Epithelial cell of proximal tubule (primary cell): ENCODE measurements at places on chromosomes 16 and 17.

DNA sequence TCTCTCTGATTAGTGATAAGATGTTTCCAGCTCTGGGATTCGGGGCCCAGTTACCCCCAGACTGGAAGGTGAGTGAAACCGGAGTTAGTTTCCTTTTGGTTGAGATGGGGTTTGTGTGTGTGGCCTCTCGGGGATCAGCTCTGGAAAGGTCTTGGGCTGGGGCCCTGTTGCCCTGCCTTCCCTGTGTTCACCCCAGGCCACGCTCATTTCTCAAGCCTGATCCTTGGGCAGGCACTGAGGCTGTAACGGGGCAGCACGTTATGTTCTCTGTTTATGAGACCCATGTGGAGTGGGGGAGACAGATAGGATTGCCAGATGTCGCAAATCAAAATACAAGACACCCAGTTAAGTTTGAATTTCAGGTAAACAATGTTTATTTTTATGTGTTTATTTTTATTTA lies 35.5 kb downstream of the CPNE2 start:
- no peak for DNase-seq

DNA sequence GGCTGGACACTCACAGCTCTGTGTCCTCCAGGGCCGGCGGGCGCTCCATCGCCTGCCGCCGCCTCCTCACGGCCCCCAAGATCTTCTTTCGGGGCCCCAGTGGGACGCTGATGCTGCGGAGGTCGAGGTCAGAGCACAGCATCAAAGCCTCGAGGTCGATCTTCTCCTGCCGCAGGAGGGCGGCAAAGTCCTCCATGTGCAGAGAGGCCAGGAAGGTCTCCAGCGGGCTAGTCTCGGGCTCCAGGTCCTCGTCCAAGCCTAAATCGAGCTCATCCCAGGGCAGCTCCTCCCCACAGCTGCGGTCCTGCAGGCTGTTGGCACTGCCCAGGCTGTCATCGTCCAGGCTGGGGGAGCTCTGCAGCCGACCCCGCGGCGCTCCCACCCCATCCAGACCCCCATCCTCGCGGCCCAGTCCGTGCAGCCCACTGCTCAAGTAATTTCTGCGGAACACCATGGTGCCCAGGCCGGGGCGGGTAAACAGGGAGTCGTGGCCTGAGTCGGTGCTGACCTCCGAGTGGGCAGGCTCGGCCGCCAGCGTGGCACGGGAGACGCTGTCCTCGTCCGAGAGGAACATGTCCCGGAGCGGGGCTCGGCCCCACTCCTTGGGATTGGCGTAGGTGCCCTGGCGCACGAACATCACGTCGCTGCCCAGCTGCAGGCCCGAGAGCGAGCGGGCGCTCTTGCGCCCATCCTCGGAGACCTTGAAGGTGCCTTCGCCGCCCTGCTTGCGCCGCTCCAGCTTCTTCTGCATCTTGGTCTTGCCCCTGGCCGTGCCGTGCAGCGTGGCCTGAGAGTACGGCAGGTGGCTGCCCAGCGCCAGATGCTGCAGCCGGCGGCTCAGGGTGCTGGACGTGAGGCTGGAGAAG lies 3.4 kb downstream of the USH1G start:
- no peak for DNase-seq

DNA sequence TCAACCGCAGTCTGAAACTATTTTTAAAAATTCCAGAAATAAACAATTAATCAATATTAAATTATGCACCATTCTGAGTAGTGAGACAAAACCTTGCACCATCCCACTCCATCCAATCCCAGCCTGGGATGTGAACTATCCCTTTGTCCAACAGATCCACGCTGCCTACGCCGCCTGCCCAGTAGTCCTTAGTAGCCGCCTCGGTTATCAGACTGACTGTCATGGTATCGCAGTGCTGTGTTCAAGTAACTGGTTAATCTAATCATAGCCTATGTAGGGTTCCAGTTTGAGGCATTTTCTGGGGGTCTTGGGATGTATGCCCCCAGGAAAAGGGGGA lies 437.7 kb downstream of the HS3ST3B1 start:
- DNase-seq, result no peak

- DNase-seq, result no peak
Measured at GRCh38 chr16:23408823-23409298, 44.1 kb downstream of the COG7 start.

- no peak for DNase-seq
Measured at GRCh38 chr17:32445497-32445896, 1.2 kb downstream of the PSMD11 start.

- DNase-seq, result no peak
Measured at GRCh38 chr17:2025220-2025621, at the start of gene RTN4RL1. Gene RTN4RL1 (minus strand): TSS chr17:2025334. CDS start chr17:2024865, 469 bp downstream.

DNA sequence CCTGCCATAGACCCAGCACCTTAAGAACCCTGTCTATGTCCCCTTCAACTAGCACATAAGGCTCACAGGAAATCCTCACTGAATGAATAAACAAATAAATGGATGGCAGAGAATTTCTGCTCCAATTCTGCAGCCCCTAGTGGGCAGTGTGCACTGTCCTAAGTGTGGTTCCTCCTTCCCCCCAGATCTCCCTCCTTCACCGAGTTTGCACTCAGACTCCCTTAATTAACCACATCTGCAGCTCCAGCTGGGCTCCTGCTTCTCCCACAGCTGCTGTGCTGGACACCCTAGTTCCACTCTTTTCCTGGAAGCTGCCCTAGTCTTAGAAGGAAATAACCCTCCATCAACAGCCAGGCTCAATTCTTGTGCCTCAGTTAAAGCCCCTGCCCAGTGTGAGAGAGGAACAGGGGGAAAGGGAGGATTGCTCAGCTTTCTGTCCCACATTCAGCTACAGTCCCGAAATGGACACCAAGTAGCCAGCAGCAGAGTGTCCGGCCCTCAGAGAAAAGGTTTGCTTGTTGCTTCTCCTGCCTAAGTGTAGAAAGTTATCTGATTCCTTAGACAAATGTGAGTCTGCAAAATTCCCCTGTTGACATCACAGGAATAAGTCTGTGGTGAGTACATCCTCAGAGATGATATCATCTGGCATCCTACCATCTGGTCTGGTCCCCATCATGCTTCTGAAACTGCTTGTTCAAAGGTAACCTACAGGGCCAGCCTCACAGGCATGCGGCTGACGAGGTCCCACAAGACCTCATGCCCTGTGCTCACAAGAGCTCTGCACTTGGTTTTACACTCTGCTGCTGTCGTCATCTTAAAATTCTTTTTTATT lies 12.3 kb downstream of the LRRC3C start:
- no peak for DNase-seq

- DNase-seq, result no peak
Measured at GRCh38 chr16:9099131-9099625, 7.7 kb downstream of the HAPSTR1 start.

GRCh38 chr17:73541111-73541510 lies 103.1 kb downstream of the SDK2 start:
- DNase-seq, result no peak

- no peak for DNase-seq
Measured at GRCh38 chr17:4522661-4523060, 24.0 kb downstream of the SPNS2 start.

DNA sequence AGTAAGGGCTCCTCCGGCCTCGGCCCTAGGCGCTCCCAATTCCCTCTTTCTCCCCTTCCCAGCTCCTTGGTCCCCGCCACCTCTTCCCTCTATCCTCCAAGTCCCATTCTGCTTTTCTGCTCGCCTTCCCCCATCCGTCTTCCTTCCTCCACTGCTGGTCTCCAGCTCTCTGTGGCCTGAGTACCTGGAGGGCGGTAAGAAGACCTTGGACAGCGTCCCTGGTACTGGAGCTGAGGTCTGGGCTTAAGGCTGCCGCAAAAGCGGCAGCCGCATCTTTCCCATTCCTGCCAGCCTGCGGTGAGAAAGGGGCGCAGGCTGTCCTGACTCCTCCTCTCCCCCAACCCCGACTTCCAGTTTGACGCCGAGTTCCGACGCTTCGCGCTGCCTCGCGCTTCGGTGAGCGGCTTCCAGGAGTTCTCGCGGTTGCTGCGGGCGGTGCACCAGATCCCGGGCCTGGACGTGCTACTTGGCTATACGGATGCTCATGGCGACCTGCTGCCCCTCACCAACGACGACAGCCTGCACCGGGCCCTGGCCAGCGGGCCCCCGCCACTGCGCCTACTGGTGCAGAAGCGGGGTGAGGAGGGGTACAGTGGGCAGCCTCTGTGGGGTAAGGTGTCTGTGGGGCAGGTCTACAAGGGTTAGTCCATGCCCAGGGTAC lies 471 bp downstream of the PARD6A start:
- DNase-seq, result peak; percentile 30

DNA sequence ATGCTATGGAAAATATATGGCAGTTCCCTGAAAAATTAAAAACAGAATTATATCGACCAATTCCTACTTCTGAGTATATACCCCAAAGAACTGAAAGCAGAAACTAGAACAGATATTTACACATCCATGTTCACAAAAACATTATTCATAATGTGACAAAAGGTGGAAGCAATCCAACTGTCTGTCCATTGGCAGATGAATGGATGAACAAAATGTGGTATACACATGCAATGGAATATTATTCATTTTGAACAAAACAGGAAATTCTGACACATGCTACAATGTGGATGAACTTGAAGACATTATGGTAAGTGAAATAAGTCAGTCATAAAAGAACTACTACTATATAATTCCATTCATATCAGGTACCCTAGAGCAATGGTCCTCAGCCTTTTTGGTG lies 263.5 kb upstream of the AXIN2 start:
- DNase-seq, result no peak

DNA sequence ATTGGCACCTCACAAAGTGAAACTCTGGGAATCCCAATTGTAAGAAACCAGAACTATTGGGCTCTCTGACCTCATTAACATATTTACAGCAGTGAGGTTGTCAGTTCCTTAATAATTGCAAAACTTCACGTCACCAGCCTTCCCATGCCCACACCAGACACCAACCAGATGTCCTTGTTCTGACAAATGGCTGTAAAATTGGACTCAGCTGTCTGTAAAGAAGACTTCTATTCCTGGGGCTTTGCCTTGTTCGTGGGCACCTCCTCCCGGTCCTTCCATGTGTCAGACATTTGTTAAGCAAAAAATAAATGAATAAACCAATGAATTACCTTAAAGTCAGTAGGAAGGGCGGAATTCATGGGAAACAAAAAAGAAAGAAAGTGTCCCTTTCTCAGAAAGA lies 284.3 kb upstream of the CDH11 start:
- DNase-seq, result no peak

GRCh38 chr17:74117999-74118421 lies 85.5 kb upstream of the RPL38 start:
- no peak for DNase-seq

- no peak for DNase-seq
Measured at GRCh38 chr16:55498101-55498500, 10.8 kb upstream of the LPCAT2 start.

DNA sequence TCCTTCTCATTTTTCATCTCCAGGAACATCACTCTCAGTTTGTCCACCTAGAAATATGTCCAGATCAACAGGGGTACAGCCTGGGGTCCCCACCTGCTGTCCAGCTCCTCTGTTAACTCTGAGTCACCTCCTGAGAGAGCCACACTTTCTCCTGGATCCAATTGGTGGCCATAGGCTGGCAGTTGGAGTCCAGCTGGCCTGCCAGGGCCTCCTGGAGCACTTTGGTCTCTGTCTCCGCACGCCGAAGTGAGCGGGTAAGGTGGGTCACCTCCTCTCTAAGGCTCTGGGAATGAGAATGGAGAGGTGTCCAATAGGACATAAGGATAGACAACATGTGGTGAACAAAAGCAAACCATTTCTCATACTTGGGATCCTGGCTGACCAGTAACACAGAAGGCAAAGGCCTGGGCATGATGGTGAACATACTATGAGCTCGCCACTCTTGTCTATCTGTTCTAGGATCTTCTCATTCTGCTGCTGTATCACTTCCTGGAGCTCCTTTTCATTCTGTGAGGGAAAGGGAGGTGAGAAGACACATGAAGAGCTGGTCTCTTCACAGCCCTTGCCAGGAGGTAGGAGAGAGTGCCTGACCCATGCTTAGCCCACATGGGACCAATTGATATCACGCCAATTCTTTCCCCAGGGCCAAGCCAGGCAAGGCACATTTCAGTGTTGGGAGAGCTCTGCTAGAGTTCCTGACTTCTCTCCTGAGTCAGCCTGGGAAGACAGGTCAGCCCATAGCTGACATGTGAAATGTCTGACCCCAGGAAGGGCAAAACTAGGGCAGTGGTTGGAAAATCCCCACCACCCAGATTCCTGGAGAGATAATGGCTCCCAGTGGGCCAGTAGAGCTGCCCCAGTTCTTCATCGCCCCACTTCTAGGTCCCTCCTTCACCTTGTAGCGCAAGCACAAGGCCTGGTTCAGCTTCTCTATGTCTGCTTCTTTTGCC lies 1.8 kb upstream of the ALDOC start:
- DNase-seq, result no peak

DNA sequence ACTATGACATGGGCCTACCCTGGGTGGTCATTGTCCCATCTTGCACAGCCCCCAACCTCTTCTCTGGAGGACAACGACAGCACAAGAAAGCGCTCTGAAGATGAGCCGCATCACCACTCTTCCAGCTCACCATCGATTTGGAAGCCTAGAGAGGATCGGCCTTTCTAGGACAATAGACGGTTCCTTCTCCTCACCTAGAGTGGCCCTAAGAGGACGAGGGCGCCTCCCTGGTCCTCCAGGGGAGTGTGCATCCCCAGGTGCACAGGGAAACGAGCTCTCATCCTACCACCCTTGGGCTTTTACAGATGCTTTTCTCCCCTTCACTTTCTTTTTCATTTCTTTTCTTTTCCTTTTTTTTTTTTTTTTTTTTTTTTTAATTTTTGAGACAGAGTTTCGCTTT lies 20.3 kb upstream of the SLC52A1 start:
- DNase-seq, result no peak

- DNase-seq, result no peak
Measured at GRCh38 chr17:50684612-50685333, 22.9 kb downstream of the ANKRD40 start.

DNA sequence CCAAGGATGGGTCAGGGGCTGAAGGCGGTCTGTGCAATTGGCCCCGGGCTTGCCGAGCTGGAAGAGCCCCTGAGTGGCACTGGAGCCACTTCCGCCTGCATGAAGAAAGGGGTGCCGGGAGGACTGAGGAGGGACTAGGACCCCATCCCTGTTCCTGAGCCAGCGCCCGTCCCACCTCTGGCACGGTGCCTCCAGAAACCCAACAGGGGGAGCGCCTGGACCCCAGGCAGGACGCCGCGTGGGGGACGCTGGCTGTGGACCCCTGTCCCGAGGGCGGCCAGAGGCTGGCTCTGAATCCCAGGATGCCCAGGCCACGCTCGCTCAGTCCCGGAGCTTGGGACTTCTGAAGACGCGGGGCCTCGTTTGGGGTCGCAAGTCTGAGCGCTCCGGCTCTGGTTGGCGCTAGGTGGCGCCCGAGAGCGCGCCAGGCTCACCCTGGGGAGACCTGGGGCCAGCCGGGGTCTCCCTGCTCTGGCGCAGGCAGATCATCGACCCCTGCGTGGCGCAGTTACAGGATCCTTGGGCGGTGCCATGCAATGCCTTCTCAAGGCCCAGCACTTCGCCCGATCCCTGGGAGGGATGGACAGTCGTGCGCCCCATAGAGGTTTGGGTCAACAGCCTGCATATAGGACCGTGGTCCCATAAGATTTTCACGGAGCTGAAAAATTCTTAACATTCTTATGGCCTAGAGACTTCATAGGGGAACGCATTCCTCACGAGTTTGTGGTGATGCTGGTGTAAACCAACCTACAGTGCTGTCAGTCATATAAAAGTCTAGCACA lies 58.5 kb upstream of the CREBBP start:
- DNase-seq, result no peak
